Karpas-422 (cell line): ENCODE measurements at places on chromosomes 6 and 20. TPM values are rescaled to one million over a fixed set of nuclear protein-coding genes. Genes with fewer than 3 reads are reported as not detected.

DNA sequence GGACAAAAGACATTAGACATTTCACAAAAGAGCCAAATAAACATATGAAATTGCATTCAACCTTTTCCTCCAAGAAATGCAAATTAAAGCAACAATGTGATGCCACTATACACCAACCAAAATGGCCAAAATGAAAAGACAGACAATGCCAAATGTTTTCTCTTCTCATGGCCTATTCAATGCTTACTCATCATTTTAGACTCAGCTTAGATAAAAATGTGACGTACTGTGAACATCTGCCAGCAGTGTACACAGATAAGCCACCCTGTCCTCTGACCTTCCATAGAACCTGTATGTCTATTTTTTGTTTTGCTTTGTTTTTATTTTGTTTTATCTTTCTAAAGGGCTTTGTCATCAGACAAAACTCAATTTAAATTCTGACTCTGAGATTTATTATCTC is 385.2 kb downstream of the FRK start:
- no peak for DNase-seq
- H3K27me3 ChIP-seq, result no peaks in the 10 kb centered on the region
- no peaks in the 10 kb centered on the region for H3K36me3 ChIP-seq
- H3K4me3 ChIP-seq, result no peak overlapping the region
- H3K27ac ChIP-seq, result no peak overlapping the region

Gene CLPSL1
- total RNA-seq, result not detected in 2 replicates

- no peaks in the 10 kb centered on the region for H3K27me3 ChIP-seq
- H3K4me1 ChIP-seq, result no peaks in the 10 kb centered on the region
- no peak overlapping the region for H3K4me3 ChIP-seq
- H3K27ac ChIP-seq, result no peak overlapping the region
- H3K36me3 ChIP-seq, result no peaks in the 10 kb centered on the region
- DNase-seq, result no peak
Measured at GRCh38 chr6:52389626-52390360, 27.8 kb downstream of the PAQR8 start.

DNA sequence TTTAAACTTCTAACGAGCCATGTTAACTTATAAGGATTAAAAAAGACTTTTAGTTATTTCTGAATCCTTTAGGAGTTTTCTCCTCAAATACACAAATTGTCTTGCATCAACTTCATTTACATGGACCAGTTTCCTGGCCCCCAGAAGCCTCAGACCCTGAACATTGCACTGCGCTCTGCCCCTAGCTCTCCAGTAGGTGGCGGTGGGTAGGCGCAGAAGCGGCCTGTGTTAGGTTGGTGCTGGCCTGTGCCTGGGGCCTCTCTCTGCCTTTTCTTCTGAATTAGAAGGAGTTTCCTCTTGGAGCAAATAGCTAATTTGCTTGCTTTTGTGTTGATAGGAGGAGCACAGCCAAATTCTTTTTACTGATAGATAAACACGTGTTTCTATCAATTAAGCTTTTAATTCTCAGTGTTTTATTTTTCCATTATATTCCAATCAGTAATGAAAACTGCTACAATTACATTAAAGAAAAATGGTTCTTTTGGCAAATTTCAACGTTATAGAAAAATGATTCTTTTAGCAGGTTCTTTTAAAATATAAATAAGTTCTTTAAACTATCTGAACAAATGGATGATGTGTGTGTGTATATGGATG is 44.4 kb downstream of the DTD1 start:
- no peaks in the 10 kb centered on the region for H3K27me3 ChIP-seq
- H3K36me3 ChIP-seq, result 0 out of 2 replicates have a peak, but pooled peaks cover 6% of the 10 kb centered on the region
- no peak overlapping the region for H3K4me3 ChIP-seq
- peak; percentile 85 for DNase-seq

Gene IL17A
- not detected in 2 replicates for total RNA-seq

- no peak overlapping the region for H3K27ac ChIP-seq
- no peak for DNase-seq
- no peak overlapping the region for H3K4me3 ChIP-seq
- H3K4me1 ChIP-seq, result peaks cover 13% of the 10 kb centered on the region
Measured at GRCh38 chr6:46258249-46258648, 87.5 kb upstream of the ENPP5 start.
